ENCODE measurements at places on chromosomes 3 and 15.

DNA sequence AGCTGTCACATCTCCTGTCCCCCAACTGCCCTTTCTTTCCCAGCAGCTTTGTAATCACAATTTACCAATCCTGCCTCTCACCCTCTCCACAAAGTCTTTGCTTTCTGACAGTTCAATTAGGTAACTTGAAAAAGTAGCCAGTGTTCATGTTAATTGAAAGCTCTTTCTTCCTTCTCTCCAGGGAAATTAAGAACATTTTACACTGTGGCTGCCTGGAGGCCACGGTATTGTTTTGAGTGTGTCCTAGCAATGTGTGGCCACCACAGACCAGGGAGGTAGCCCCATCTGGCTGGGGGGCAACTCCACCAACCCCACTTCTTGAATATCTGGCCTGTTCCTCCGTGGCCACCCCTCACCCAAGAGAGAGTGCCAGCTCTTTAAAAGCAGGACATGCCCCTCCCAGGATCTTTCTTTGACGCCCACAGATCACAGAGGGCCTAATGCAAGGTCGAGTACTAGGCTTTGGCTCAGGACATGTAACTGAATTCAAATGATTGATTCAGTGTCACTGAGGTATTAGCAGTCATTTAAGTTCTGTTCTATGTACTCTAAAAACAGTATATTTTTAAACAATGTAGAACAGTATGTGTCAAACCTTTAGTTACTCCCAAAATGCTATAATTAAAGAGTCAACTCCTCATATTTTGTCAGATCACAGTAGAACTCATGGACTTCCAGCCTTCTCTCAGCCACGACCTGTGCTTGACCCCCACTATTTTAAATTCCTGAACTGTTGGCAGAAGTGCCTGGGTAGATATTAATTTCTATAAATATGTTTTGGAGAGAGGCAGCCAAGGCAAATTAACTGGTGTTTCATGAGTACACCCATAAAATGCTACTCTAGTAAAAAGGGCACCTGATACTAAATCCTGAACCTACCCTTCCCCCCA, 164.5 kb downstream of the TNIK start:
- no peak for DNase-seq

GRCh38 chr3:11845651-11846050, 1.0 kb downstream of the TAMM41 start:
- DNase-seq, result no peak

- DNase-seq, result no peak
These were observed 15.6 kb downstream of the USP13 start for GRCh38 chr3:179668429-179668828.

GRCh38 chr15:80152896-80153876, at the start of gene FAH:
TSS of gene FAH (plus strand) at chr15:80152999. CDS start at chr15:80153055, 56 bp downstream.
- peak; percentile 86 for DNase-seq

GRCh38 chr3:176968631-176969030, 228.7 kb downstream of the TBL1XR1 start:
- DNase-seq, result no peak

GRCh38 chr3:50666837-50667236, 7.9 kb upstream of the DOCK3 start:
- DNase-seq, result no peak

DNA sequence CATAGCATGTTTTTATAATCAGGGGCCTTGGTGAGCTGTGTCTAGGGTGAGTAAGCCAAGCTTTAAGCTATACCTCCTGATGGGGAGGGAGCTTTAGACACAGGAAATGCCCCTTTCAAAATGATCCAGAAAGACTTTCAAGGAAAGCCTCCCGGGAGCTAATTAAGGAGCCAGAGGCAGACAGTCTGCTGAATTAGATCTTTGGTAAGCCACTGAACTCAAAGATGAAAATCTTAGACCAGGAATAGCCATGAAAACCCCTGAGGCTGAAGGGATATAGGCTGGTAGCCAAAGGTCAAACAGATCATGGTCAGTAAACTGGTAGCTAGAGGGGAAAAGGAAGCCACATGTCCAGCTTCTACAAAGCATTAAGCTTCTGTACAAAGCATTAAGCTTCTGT, 42.7 kb upstream of the GAP43 start:
- DNase-seq, result peak; percentile 19

GRCh38 chr15:101242160-101242998, 9.5 kb downstream of the CHSY1 start:
- no peak for DNase-seq
